Stimulated activated CD8-positive, alpha-beta memory T cell treated with anti-CD3 and anti-CD28 coated beads, Interleukin-4, amount 100 ng/mL, for 24 hours (primary cell): ENCODE measurements at places on chromosomes 2 and 18.

DNA sequence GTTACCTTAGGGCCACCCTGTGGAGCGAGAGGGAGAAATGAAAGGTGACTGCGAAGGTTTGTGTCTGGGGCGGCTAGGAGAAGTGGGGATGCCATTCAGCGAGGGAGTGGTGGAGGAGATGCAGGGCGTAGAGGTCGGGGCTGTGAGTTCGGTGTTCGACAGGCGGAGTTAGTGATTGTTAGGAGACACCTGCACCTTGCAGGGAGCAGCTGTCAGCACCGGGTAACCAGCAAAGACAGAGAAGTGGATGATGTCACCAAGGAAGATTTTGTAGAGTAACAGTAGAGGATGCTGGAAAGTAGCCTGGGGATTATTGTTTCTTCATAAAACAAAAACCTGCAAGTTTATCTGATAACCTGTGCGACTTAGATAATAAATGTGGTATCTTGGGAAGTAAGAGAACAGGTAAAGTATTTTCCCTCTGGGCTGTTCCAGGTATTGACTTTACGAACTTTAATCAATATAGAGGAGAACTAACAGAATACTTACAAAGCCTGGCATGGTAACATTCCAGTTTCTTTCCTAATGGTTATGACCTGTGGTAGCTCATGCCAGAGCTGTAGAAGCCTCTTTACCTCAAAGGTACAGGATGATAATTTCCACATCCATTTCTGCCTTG, 63.8 kb downstream of the SPTBN1 start:
- no peak for DNase-seq

DNA sequence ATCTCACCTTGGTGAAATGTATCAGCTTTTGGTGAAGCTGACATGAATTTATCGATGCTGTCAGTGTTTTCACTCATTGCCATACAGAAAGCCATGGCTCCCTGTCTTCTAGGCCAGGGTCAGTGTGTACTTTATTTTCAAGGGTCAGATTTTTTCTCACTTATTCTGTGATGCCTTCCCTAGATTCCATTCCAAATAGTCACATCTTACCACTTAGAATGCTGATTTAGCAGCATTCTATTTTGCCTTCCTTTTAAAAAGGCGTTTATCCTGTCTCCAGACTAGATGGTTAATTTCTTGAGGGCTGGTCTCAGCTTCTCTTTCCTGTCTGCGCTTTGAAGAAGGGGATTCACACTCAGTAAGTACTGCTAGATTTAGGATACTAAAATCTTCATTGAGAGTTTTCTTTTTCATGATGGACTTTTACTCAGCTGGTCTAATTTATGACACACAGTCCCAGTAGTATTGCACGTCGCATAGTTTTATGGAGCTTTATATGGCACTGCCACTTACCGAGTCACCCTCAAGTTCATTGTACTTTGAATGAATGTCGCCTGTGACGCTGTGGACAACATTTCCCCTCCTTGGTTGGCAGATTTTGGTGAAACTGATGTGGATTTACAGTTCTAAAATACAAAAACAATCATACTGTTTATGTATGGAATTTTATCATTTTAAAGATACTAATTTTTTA, 194.0 kb downstream of the ZNF407 start:
- DNase-seq: no peak

DNA sequence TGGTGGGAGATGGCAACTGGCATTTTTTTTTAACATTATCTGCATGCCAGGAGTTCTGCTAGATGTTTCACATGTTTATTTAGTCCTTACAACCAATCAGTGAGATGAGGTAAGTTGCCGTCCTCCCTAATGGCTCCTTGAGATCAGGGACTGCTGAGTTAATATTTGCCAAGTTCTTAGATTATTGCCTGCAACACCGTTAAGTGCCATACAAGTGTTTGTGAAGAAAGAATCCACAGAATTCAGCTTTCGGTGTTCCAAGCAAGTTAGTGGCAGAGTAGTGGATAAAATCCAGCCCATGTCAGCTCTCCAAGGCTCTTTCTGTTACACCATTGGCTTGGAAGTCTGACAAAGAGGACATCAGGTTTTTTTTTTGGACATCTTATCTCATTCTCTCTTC, 95.9 kb downstream of the C1QL2 start:
- no peak for DNase-seq

GRCh38 chr2:236505648-236506047, 64.0 kb upstream of the ACKR3 start:
- DNase-seq: no peak

DNA sequence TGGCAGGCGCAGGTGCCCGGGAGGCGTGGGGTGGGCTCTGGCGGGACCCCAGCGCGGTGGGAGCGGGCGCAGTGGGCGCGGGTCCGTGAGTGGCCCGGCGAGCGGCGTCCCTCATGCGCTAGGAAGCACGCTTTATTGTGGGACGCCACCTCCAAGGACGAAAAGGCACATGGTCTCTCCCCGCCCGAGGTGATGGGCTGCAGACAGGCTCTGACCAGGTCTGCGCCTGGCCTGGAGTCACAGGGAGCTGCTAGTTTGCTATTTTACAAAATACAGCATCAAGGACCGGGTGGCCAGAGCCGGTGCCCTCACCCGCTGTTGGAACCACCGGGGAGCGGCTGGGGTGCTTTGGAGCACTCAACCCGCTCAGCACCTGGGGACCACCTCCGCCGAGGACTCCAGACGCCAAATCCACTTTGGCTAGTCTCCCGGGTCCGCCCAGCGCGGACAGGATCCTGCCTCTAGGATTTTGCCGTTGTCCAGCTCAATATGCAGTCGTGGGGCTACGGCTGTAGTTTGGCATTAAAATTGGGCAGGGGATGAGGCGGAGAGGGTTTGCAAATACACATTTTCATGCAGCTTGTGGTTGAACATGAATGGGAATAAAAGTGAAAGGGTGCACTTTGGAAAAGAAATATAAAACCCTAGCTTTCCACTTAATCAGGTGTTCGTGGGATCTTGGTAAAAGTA, 65.4 kb downstream of the LRRFIP1 start:
- no peak for DNase-seq

- DNase-seq: no peak
Measured at GRCh38 chr18:9952633-9953416, 39.0 kb downstream of the VAPA start.

GRCh38 chr2:6958616-6959235, 41.5 kb downstream of the RNF144A start:
- no peak for DNase-seq

DNA sequence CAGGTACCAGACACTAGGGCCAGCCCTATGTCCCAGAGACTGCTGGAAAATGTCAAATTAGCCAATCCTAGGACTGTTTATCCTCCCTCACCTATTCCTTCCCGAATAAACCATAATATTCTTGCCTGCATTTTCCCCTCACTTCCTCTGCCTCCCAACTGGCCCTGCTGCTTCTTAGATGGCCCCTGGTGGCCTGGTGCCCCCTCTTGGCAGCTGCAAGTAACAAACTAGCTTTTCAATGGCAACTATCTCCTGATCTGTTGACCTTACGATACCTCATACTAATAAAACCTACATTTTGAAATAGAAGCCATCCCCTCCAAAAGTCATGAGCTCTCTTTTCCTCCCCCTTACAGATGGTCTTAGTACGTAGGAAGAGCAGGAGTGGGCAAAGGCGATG, 132.0 kb downstream of the ALPK2 start:
- DNase-seq: no peak
